ENCODE measurements at places on chromosomes 16 and 17. TPM values are rescaled to one million over a fixed set of nuclear protein-coding genes. Genes with fewer than 3 reads are reported as not detected.
A peak's percentile ranks its signal among the peaks of the same experiment; 100 is the strongest.

DNA sequence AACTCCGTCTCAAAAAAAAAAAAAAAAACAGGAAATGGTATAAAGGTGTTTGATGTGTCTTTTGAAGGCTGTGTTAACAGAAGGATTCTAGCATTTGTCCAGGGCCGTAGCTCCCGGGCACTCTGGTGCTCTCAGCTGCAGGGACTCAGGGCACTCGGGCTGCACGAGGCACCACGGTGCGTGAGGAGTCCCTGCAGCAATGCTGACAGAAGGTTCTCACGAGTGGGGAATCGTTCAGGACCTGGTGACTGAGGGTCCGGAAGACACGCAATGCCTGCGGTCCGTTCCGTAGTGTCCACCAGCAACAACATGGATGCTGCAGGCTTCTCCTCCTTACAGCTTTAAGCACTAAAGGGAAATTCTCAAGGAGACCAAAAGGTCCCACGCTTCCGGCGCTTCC, 12.6 kb upstream of the FAAP100 start:
- no peak for DNase-seq

GRCh38 chr16:2244926-2245795, 6.2 kb downstream of the ECI1 start:
- no peak for DNase-seq

DNA sequence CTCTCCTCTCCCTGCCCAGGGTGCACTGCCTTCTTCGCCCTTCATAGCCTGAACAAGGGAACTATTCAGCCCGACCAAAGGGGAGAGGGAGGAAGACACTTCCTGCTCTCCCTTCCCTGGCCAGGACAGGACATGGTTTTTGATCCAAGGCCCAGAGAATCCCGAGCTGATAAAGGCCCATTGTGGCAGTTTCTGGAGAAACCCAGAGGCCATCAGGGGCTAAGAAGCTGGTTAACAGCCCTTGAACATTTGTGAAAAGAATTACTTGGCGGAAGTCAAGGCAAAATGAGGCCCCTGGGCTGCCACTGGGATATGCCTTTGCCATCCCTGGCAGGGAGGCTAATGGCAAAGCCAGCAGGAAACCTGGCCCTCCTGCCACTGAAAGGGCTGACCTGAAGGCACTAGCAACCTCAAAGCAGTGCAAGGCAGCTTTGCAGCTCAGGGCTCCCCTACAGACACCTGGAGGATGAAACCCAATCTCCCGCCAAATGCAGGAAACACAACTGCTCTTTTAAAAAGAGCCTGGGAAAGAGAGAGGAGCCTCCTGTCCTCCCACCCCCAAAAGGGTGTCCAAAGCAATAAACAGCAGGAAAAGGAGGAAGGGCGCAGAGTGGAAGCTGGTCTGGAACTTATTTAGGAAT, 12.6 kb downstream of the PHB1 start:
- peak; percentile 30 for DNase-seq

DNA sequence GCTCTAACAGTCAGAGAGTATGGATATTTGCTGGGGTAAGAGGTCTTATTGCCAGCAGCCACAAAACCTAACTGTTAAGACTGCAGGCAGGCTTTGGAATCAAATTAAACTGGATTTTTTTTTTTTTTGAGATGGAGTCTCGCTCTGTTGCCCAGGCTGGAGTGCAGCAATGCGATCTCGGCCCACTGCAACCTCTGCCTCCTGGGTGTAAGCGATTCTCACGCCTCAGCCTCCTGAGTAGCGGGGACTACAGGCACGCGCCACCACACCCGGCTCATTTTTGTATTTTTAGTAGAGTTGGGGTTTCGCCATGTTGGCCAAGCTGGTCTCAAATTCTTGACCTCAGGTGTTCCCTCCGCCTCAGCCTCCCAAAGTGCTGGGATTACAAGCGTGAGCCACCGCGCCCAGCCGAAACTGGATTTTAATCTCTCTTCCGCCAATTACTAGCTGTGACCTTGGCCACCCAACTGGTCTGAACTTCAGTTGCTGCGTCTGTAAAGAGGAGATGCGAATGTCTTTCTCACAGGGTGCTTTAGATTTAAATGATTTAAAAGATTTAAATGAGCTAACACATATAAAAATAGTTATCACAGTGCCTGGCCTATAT, 842 bp downstream of the MRPL10 start:
- DNase-seq, result no peak

GRCh38 chr17:55959756-55960155, 193.5 kb upstream of the ANKFN1 start:
- DNase-seq, result no peak

DNA sequence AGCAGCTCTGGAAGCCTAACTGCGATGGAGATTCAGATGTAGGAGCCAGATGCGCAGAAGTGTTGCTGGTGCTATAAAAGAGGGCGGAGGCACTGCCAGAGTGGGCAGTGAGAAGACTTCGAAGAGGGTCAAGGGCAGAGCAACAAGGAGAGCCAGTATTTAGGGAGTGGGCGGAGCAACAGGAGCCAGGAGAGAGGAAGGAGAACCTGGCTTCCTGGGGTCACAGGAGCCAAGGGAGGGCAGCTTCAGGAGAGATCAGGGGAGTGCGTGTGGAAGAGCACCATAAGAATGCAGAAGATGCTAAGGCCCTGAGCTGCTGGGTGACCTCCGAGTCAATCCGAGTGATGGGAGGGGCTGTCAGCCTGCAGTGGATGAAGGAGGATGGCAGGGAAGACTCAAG, 14.4 kb upstream of the MRPS23 start:
- no peak for DNase-seq

GRCh38 chr16:1057252-1057932, 15.2 kb upstream of the SSTR5 start:
- DNase-seq, result peak; percentile 85

DNA sequence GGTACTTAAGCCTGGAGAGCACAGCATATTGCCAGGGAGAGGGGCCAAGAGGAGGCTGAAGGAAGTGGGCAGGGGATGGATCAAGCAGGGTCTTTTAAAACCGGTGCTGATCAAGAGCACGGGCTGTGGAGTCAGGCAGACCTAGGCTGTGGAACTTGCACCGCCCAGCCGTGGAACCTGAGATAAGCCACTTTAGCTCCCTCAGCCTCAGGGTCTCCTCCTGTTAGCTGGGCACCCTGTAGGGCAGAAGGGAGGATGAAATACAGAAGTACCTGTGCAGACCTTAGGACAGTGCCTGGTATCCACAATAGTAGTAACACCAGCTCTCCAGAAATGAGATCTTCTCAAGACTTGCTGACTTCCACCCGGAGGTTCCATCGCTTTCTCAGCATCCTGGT, 9.3 kb downstream of the ODAD4 start:
- no peak for DNase-seq

DNA sequence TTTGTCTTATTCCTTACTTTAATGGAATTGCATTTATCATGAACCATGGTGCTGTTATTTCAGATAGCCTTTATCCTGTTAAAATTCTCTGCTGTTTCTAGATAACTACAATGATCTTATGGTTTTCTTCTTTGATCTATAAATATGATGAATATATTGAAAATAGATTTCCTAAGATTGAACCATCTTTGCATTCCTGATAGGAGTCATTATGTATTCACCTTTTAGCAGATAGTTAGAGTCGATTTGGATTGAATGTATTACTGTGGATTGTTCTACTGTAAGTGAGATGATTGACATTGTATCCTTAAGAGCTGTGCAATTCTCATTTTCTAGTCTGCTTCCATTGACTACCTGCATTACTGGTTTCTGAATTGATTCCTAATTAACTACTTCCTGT, 165.0 kb upstream of the CACNG3 start:
- DNase-seq, result no peak

DNA sequence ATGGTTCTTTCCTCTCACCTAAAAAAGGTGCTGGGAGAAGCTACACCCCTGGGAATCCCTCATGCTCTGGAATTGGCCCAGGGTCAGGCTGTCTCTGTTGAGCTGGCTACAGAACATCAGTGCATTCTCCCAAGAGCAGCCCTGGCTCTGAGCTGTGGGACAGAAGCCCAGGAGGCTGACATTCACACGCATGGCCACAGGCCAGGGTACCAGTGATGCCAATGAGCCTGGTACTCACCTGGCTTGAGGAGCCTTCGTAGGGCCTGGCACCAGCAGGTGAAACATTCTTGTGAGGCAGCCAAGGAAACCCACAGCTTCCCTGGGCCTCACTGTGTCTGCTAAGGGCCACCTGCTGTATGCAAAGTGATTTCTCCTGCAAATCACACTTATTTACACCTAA, 121.7 kb upstream of the CCL2 start:
- DNase-seq, result no peak

TNP2 gene
- total RNA-seq, result not detected

IL21R gene
- 0.55 TPM for total RNA-seq

CCDC78 gene
- total RNA-seq, result 7.2 TPM

TTYH2 gene
- total RNA-seq, result 3.0 TPM

SLC52A1 gene
- total RNA-seq, result not detected

Measured in neural crest cell (in vitro differentiated cells).